Activated T-cell treated with anti-CD3 and anti-CD28 coated beads, Interleukin-2, amount 50 U/mL, for 48 hours (primary cell): ENCODE measurements at places on chromosomes 11 and 22.

GRCh38 chr11:58395581-58395980 lies 11.1 kb downstream of the OR5B3 start:
- no peak for DNase-seq

DNA sequence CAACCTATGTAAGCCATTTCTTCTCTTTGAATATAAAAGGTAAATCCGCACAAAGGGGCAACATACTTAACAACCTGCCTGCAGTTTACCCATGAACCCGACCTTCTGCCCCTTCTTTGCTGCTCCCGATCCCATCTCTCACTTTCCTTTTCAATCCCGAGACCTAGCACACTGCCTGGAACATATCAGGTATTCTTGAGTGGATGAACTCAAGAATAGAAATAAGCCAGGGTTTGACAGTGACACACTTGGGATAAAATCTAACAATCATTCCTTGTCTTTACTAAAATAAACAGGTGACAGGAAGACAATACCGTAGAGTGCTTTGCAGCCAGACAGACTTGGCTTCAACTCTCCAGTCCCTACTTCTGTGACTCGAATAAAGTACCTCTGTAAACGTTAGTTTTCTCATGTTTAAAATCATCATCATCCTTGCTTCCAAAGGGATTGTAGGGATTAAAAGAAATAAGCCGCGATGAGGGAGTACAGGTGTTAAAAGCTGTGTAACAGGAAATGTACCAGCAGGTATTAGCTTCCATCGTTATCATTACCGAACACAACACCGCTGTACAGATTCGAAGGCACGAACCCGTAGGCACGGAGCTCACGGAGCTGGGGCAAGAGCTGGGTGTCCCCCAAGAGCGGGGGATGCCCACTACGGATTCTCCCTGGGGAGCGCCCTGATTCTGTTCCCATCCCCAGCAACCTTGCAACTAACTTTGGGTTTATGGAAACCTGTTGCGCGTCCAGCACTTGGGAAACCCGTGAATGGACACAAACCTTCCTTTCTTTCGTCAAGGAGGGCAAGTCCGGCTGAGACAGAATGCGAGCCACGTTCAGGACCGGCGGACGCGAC lies 720 bp downstream of the UFD1 start:
- DNase-seq = peak; percentile 38

DNA sequence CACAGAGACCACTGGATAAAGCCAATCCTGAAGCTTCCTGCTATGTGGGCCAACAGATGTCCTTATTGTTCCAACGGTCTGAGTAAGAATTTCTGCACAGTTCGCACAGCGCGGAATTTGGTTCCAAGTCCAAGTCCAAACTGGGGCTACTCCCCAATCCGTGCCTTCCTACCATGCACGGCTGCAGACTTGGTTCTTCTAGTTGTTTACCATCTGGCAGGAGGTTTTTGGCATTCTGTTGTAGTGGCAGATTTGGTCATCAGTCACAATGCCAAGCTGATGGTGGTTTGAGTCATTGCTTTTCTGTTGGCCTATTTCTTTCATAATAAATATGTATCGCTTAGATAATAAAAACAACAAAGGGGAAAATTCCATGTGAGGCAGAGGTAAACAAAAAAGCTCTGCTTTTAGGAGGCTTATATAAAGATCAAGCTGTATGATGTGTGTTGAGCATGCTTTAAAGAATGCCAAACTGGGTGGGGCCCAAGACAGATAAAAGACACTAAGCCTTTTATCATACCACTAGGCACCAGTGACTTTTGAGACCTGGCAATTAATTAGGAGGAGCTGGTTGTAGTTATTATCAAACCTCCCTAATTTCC lies 52.5 kb upstream of the SYN3 start:
- no peak for DNase-seq

DNA sequence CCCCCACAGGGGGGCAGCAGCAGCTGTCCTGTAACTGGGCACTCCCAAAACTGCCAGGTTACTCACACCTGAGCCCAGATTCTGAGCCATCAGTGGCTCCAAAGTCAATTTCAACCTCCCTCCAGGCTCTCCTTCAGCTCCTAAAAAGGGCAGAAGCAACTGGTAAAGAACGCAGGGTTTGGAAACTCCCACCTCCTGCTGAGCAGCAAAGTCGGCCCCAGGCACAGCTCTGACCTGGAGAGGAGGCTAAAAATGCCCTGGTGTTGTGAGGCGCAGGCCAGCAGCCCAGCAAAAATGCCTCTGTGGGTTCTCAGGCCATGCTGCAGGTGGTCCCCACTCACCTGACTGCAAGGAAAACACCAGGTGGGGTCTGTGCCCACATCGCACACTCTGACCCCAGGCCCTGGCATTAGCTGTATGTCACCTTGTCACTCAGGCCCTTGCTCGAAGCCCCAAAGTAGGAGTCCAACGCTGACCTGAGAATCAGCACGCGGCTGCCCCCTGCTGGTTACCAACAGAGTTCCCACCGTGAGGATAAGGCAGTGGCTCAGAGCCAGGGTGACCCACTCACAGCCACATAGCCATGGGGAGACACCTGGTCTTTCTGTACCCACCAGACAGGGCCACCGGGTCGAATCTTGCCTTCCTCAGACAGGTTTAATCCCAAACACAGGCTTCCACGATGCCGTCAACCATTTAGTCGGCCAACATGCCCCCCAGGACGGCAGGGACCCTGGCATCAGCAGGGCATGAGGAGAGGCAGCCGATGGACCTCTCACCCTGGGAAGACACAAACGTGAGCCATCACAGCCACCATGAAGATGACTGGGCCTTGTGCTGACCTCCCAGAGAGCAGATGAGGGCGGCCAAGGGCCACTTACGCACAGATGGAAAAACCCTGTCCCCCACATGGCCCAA lies 11.1 kb downstream of the POLR3H start:
- DNase-seq = peak; percentile 84

DNA sequence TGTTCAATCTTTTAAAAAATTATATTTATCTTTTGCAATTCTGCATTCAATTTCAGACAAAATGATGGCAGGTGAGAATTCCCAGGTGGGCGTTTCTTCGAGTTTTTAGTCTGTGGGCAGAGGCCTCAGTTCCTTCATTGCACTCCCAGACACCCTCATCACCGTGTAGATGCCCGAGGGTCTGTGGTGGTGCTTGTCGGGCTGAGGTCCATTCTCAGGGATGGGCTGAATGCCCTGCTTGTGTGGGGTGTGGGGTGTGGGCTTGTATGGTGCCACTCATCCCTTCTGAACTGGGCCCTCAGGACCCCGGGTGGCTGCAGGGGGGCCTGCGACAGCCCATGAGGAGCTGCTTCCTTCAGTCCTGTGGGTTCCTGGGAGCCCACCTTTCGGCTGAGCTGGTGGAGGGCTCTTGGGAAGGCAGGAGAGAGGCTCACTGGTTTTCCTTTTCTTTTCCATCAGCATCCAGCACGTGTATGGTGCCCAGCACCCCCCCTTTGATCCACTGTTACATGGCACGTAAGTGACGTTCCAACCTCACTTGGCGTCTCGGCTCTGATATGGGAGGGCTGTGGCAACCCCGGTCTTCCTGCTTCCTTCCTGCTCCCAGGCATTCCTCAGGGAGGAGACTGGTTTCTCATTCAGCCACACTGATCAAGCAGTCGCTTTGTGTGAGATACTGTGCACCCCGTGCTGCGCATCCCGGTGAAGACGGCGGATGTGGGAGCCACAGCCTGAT lies 29.8 kb downstream of the TBC1D22A start:
- no peak for DNase-seq

GRCh38 chr22:24482575-24482974 lies 12.6 kb upstream of the UPB1 start:
- DNase-seq = no peak

DNA sequence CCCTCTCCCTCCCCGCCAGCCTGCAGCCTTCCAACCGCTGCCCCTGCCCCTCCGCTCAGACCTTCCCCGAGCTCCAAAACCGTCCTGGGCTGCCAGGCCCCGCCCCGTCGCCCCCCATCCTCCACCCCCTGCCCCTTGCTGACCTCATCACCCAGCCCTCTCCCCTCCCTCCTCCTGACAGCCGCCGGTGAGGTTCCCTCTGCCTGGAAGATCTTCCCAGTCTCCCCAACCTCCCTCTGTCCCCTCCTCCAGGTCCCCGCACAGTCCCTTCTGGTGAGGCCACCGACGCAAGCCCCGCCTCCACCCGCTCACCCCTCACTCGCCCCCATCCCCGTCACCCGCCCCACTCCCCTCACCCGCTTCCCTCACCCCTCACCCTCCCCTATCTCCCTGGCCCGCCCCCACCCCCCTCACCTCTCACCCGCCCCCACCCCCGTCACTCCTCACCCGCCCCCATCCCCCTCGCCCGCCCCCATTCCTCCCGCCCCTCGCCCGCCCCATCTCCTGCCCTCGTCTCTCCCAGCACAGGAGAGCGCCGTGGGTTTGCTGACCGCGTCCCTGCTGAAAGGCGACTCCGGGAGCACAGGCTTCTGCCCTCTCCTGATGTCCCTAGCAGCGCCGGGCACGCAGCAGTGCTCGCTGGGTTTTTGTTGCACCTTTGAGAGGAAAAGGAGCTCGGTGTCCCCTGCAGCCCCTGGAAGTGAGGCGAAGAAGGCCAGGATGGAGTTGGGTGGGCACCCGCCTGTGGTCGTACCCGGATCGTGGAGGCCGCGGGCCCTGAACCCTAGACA lies 16.4 kb upstream of the UPK3A start:
- DNase-seq = no peak

- DNase-seq = peak; percentile 42
These were observed 175.8 kb downstream of the DSCAML1 start for GRCh38 chr11:117621226-117621625.

DNA sequence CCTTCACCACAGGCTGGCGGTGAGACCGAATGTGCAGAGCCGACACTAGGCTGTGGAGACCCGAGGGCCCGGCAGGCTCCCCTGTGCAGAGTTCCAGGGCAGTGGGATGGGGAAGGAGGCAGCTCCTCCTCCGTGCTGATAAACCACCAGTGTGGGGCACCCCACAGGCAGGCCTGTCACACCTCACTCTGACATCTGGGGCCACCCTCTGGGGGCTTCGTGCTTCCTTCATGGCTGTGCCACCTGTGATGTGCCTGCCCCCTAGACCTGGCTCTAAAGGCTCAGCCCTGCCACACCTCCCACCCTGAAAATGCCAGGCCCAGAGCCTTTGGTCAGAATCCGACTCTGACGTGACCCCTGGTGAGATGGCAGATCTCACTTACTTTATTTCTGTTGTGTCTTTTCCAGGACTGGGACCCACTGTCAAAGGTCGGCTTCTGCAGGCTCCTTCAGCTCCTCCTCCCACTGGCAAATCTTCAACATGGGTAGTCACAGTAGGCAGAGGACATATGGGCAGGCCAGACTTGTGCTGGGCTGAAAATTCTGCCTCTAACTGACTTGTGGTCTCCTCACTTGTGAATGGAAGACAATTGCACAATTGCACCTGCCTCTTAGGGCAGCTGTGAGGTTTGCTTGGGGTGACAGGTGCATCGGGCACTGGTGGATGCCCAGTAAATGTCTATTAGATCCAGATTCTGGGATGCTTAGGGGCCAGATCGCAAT lies 46.2 kb upstream of the TSKU start:
- DNase-seq = no peak

- peak; percentile 70 for DNase-seq
These were observed 53.5 kb downstream of the MYH9 start for GRCh38 chr22:36334081-36334820.
